NCI-H446 treated with DMSO at 0.1 percent for 48 hours (cell line): ENCODE measurements at places on chromosomes 13 and 19.

- no peak for DNase-seq
Observed at GRCh38 chr19:16233081-16233776, 35.5 kb downstream of the AP1M1 start.

DNA sequence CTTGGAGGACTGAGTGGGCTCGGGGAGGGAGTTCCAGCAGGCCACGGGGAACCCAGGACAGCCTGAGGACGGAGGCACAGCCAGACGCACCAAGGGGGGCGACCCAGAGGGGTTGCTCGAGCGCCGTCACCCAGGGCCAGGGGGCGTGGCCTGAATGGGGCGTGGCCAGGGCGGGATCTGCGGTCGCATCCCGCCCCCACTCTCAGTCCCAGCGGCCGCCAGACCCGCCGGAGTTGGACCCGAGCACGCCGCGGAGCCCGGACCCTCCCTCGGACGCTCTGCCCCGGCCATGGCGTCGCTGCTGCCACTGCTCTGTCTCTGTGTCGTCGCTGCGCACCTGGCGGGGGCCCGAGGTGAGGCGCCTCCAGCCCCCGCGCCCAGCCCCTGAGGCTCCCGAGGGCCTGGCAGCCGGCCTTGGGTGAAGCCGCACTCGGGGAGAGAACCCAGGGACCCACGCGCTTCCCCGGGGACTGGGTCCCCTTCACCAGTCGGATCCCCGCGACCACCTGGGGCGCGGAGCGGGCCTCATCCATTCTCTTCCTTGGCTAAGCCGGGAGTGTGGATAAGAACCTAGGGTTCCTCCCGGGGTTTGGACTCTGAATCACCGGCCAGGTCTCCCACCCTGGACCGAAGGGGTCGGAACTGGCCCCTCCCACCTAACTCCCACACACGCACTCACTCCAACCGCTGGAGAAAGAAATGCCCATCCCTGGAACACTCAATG, at the start of gene CILP2:
Gene CILP2 (plus strand): TSS at position 205 of the 724 bp plus-strand sequence. CDS start 85 bp downstream, at position 290.
- no peak for DNase-seq

DNA sequence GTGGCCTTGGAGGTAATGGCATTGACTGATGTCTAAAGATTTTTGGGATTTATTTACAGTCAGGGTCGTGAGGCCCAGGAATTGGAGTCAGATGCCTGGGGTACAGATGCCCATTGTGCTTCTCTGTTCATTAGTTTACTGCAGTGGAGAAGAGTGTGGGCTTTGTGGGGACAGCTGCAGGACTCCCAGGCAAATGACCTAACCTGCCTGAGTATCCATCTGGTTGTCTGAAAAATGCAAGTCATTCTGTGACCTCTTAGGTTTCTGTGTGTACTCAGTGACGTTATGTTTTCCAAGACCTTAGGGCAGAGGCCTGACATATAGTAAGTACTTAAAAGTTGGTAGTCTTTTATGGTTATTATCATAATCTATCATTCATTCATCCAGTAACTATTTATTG, 60.5 kb downstream of the SPATA13 start:
- DNase-seq: no peak

GRCh38 chr13:111920932-111921705, 145.8 kb upstream of the SOX1 start:
- no peak for DNase-seq

DNA sequence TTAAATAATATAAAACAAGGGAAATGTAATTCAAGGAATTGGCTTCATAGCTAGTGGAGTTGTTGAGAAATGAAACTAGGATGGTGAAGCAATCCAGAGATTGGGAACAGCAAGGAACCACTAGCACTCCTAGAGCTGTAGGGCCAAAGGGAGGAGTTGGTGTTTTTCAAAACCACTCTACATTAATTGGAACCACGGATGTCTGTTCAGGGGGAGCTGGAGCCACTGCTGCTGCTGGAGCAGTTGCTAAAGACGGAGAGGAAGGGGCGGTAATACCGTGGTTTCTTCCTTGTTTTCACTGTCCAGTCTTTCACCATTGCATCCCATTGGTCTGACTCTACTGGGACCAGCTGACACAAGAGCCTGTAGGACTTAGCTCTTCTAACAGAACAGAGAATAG, 8.5 kb downstream of the DNAJC15 start:
- DNase-seq: no peak

GRCh38 chr13:28349371-28349770, 145.6 kb downstream of the FLT1 start:
- DNase-seq: no peak

DNA sequence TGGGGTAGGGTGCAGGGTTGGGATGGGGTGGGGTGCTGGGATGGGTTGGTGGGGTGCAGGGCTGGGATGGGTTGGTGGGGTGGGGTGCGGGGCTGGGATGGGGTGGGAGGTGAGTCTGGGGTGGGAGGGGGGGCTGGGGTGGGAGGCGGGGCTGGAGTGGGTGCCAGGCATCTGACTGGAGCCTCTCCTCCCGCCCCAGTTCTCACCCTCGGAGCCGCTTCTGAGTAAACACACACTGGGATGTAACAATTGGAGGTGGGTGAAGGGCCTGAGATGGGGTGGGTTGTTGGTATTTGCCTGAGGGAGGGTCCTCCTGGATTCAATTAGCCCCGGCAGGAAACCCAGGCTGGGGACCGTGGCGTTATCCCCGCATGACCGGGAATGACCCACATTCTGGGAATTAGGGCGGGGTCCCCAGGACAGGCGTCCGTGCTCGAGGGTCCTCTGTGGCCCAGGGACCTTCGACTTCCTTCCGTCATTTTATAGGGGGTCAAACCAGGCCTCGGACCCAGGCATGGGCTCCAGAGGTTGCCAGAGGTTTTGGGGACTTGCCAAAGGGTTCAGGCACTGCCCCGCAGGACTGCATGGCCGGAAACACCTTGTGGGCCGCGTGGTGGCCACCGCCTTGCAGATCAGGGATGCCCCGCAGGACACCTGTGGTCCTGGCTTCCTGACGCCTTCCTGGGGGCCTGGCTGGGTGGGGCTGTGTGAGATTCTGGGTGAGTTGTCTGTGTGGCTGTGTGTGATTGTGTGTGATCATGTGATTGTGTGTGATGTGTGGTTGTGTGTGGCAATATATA, 1.4 kb downstream of the TMPRSS9 start:
- DNase-seq: no peak

DNA sequence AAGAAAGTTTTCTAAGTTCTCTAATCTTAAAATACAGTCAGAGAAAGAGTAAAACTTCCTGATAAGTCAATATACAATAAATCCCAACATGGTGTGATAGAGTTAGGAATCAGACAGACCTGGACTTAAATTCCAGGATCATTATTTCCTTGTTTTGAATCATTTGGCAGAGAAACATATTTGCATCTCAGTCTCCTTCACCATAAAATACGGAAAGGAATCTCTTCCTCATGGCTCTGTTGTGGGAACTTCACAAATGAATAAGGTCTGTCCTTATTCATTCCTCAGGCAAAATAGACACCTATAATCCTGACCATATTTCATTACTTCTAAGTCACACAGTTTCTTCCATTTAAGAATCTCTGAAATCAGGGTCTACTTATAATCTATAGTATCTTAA, 19.3 kb upstream of the SERP2 start:
- DNase-seq: no peak

DNA sequence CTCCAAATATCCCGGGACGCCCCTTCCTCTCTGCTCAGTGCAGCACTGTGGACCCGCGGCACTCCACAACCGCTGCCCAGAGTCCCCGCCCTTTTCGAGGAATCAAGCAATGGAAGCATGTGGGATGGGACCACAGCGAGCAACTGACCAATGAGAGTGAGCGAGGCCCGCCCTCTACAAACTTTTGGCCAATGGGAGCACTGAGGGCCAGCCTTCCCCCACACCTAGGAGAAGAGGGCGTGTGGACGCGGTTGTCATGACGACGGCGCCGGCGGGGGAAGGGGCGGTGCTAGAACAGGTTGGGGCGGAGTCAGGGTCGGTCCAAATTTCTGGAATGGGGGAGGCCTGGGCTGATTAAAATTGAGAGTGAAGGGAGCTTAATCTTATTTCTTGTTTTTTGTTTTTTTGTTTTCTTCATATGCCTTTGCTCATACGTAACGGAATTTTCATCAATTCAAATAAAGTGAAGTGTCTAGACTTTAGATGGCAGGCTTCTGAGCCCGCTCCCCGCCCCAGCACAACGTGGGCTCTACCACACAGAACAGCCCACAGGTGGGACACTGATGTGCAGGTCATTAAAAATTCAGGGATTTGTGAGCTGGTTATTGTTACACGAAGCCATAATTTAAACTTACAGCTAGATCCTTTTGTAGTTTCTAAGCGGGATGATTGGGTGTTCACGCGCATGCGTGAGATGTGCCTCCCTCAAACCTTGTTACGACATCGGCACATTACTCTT, at the start of gene DNAAF3:
Gene DNAAF3 (minus strand): TSS at position 84 of the 739 bp plus-strand sequence. CDS start 200 bp downstream, outside the sequence.
- DNase-seq: peak; percentile 93

GRCh38 chr13:48775285-48775684, 121.6 kb downstream of the CYSLTR2 start:
- no peak for DNase-seq

GRCh38 chr19:57314146-57314545, 6.1 kb upstream of the ZNF543 start:
- DNase-seq: no peak

GRCh38 chr19:47560999-47561398, 11.9 kb downstream of the ZNF541 start:
- DNase-seq: no peak

GRCh38 chr19:20209051-20209450, 42.0 kb downstream of the ZNF486 start:
- DNase-seq: no peak

DNA sequence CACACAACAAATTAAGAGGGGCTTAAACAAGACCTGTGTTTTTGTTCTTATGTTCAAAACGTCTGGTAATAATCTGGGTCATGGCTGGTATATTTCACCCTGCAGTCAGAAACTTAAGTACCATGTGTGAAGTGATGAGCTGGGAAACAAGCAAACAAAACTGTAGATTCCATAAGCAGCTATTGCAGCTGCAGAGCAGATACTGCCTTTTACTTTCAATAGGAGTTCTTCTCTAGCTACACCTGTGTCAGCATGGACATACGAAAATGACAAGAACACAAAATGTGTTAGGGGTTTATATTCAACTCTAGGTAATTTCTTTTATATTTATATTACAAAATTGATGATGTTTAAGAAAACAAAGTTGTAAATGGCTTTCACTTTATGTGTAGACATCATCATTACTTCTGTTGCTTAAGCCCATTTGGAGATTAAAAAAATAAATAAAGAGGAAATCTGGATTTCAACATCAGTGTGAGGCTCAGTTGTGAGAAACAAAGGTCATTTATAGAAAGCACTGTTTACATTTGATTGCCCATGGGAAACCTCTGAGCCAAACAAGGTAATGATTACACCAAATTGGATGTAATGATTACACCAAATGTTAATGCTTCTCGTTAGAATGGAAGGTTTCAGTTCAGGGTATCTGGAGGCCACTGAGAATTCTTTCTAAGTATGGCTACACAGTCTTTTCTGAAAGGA, 451.0 kb upstream of the SLC10A2 start:
- DNase-seq: no peak

DNA sequence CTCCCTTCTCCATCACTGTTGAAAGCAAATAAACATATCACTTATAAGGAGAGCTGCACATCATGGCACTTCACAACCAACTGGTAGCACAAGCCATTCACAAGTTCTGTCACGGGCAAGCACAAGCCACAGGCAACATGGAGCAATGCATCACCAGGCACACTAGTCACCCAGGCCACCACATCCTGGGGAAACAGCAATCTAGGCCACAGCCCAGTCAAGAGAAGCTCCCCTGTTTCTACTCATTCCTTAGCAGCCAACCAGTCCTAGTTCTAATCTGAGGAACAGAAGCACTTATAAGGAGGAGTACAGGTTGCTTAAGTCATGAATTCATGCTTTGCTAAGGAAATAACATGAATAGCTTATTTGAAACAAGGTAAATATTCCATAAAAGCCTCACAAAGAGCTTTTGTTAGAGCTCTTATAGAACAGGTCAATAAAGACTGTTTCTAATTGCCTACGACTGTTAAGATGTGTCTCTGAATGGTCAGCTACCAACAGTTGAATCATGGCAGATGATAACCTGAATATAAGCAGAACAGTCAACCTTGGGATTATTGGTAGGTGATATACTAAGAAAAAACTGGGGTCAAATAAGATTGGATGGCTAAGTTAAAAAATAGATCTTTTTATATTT, 169.0 kb downstream of the TBC1D4 start:
- DNase-seq: no peak

DNA sequence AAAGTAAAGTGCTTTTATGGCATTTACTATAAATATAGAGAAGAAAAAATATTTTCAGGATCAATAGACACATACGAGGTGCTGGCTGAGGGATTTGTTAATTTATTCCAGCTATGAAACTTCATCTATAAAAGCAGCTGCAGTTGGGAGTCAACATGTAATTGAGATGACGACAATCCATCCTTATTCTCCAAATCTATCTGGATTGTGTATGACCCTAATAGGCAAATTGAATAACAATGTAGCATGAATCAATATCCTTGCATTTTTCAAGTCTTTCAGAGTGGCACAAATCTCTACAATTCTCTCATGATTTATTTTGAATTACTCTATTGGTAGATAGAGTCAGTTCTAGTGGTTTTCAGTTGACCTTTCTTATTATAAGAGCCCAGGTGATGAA, 1296.5 kb upstream of the SPRY2 start:
- DNase-seq: no peak

GRCh38 chr13:106709522-106709921, 141.6 kb upstream of the ARGLU1 start:
- no peak for DNase-seq

DNA sequence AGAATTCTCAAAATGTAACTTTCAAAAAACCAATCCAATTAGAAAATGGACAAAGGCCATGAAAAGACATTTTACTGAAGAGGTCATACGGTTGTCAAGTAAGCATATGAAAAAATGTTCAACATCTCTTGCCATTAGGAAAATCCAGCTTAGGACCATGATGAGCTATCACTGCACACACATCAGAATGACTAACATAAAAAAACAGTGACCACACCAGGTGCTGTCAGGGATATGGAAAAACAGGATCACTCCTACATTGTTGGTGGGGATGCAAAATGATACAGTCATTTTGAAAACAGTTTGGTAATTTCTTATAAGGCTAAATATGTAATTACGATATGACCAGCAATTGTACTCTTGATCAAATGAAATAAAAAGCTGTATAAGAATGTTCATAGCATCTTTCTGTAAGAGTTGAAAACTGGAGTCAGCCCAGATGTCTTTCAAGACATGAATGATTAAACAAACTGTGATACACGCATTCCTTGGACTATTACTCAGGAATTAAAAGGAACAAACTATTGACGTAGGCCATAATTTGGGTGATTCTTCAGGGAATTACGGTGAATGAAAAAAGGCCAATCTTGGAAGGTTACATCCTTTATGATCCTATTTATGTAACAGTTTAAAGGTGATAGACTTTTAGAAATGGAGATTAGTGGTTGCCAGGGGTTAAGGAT, 26.9 kb upstream of the RCBTB2 start:
- no peak for DNase-seq

DNA sequence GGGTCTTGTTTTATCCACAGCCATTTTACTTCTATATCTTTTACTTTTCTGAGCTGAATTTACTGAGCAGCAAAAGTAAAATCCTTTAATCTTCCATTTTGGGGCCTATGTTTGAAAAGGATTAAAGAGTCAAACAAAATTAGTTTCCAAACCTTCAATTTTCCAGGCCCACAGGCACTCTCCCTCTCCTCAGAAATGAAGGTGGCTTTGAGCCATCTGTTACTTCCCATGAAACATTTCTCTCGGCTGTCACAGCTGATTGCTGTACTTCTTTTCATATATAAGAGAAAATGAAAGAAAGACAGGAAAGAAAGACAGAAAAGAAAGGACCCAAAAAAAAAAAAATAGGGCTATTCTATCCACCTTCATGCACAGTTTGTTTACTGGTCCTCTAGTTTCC, 194.9 kb downstream of the LACC1 start:
- no peak for DNase-seq

- no peak for DNase-seq
Observed at GRCh38 chr13:48400850-48401291, 12.0 kb downstream of the LPAR6 start.
